Liver (tissue), 10 donors: ENCODE measurements at places on chromosomes 12 and 14.
A peak's percentile ranks its signal among the peaks of the same experiment; 100 is the strongest.

- DNase-seq: no peak
These were observed 111.2 kb downstream of the LRRIQ1 start for GRCh38 chr12:85147331-85147730.

DNA sequence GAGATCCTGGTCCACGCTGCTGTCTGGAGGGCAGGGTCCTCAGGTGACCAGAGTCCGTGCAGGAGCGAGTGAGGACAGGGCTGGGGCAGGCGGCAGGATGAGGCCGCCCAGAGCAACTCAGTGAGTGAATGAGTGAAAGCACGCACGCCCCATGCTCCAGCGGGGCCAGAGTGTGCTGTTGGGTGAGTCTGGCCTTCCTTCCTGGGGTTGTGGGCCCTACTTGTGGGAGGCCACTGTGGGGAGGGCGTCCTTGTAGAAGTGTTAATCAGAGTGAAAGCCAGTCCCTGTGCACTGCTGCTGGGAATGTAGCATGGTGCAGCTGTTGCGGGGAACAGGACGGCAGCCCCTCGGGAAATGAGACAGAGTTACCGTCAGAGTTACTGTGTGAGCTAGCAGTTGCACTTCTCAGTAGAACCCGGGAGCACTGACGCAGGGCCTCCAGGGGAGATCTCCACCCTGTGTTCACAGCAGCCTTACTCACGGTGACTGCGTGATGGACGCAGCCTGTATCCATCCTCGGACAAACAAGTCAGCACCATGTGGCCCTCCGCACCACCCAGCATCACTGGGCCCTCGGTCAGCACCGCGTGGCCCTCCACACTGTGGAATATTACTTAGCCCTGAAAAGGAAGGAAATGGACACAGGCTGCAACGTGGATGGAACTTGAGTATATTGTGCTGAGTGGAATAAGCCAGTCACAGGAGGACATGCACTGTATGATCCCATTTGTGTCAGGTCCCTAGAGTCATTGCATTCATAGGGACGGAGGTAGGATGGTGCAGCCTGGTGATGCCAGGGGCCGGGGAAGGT, 22.1 kb downstream of the PACS2 start:
- no peak for DNase-seq

DNA sequence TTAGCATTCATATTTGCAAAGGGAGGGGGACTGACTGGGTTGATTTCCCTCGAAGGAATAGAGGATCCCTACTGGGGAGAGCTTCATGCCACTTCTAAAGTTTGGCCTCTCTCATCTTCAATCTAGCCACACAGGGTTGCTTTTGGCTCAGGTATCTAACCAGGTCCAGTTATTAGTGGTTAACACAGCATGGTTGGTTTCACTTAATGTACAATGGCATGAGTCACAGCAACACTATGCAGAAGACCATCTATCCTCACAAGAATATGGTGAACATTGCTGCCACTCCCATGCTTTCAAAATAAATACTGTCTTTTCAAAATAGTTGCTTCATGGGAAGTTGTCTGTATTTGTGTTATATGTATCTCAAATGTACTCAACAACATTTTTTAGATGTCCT, 6.6 kb upstream of the RAB3IP start:
- no peak for DNase-seq

DNA sequence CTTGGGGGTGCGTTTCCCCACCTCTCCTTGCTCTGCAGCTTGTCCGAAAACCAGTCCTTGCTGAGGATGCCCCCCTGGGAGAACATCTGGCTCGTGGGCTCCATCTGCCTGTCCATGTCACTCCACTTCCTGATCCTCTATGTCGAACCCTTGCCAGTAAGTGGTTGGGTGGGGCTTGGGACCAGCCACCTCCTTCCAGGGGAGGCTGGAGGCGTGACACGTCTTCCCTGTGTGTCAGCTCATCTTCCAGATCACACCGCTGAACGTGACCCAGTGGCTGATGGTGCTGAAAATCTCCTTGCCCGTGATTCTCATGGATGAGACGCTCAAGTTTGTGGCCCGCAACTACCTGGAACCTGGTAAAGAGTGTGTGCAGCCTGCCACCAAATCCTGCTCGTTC, 57.5 kb downstream of the ANAPC7 start:
- DNase-seq: no peak

GRCh38 chr12:106427917-106428316, 70.4 kb downstream of the POLR3B start:
- no peak for DNase-seq

DNA sequence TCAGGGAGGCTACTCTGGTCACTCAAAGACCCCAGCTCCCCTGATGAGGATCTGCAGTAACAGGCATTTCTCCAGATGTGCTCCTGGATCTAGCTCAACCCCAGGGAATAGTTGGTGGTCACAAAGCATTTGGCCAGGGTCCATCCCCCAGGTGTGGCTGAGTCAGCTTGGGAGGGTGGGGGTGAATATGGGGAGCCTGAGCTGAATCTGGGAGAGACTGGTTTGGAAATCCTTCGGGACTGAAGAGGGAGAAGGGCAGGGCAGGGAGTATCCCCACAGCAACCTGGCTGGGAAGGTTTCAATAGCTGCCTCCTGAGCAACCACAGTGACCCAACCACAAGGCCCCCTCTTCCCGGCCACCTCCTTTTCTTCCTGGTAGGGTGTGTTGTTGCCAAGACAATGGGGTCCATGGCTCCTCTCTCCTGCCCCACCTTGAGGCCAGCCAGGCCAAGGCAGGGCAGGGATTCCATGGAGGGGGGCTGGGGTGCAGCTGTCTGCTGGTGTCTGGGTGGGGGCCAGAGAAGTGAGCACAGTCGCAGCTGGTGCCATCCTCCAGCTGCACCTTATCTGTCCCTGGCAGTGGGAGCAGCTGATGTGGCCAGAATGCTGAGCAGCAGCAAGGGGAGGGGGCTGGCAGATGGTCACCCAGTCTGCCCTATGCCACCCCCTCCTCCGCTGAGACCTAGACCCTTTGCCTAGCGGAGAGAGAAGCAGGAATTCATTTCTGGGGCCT, 5.5 kb downstream of the ASIC1 start:
- no peak for DNase-seq

GRCh38 chr12:131100031-131100674, 146.4 kb downstream of the ADGRD1 start:
- DNase-seq: no peak

DNA sequence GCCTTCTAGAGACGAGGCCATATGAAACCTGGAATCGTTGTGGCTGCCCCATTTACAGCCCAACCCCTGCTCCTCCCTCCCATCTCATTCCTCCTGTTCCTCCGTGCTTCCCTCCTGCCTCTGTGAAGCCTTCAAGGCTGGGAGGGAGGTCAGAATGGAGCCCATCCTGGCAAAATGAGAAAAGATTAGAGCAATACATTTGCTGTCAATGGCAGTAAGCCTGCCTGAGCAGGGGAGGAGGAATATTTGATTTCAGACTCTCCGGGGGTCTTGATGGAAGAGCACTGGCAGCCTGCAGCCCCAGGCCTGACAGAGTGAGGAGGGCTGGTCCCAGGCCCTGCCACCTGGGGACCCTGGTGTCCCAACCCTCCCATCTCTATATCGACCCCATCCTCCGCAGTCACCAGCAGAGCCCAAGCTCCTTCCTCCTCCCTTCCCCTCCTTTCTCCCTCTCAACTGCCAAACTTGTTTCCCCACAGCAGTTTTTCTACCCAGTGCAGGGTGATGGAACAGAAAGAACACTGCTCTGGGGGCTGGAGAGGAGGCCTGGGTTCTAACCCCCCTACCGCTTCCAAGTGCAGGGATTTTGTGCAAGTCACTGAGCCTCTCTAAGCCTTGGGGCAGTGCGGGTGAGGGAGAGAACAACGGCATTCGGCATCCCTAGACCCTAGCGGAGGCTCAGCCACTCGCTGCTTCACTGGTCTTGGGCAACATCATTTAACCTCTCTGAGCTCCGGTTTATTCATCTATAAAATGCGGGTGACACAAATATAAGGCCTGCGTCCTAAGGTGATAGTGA, 16.0 kb upstream of the RACGAP1 start:
- no peak for DNase-seq

DNA sequence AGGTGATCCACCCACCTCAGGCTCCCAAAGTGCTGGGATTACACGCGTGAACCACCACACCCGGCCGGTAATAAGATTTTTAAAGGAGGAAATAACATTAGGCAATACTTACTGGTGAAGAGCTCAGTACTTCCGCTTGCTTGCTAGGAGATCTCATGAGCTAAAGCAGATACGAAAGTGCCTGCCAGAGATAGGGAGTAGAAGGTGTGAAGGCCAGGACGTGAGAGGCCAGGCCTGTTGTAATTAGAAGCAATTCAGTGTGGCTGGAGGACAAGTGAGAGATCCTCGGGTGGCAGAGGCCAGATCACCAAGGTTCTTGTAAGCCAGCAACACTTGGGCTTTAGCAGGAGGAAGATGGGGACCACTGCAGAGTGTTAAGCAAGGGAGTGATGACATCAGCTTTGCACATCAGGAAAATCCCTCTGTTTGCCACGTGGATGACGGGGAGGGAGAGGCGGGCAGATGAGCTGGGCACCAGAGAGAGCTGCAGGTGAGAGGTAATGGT, 7.6 kb downstream of the TECPR2 start:
- no peak for DNase-seq

DNA sequence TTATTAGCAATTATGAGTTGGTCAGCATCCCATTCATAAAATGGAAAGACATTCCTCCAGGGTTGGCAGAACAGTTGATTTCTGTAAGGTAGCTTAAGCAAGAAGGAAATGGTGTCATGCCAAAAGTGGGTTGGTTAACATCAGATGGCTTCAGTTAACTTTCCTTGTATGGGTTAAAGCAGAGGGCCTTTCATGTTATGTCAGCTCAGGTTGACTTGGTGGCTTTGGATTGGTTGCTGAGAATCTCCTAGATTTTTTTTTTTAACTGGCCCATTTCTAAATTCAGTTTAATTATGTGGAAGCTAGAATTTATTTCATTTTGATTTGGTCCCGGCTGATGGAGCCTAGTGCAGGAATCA, 87.8 kb downstream of the BBS10 start:
- no peak for DNase-seq

- no peak for DNase-seq
These were observed 411.9 kb downstream of the TMEM121 start for GRCh38 chr14:105938055-105938863.

- DNase-seq: no peak
These were observed 169.6 kb downstream of the C12orf42 start for GRCh38 chr12:103326190-103326589.

GRCh38 chr14:51701951-51702350, 50.2 kb downstream of the FRMD6 start:
- DNase-seq: no peak

DNA sequence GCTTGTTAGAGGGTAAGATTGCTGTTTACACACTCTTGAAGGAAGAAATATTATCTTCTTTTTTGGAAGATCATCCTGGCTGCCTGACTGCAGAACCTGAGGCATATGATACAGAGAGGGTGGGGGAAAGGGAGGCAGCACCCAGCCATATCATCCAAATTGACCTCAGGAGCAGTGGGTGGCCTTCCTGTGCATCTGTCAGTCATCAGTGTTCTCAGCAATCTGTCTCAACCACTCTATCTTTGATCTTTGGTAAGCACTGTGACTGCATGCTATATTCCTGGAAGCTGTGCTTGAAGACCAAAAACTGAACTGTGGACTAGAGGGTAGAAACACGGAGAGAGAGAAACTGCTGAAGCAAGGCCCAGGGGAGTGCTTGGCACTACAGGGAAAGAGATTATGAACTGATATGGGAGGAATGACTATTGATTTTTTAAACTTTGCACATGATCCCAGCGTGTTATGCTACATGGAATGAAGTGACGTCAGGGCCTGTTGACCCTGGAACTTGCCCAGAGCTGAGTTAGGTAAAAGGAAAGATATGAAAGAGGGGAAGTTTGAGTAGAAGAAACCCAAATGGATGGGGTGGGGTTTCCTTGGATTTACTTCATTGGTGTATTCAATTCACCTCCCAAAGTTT, 171.5 kb downstream of the ASCL1 start:
- no peak for DNase-seq

- DNase-seq: no peak
These were observed 26.4 kb upstream of the GPR132 start for GRCh38 chr14:105091517-105092170.

DNA sequence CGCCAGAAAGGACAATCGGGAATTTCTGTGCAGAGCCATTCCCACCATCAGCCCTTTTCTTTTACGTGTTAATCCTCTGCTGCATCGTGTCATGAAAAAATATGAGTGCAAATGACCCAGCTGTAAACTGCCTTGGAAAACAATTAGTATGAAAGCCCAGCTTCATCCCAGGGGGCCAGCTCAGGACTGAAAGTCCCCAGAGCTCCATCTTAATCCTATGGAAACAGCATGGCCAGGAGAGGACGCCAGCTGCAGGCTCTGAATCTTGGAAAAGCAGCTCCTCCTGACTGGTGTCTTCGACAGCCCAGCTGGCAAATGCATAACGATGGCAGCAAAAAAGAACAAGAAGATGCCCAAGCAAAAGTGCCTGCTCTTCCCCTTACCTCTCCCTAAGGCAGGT, 191.5 kb downstream of the NTF3 start:
- no peak for DNase-seq

GRCh38 chr12:49019443-49020324, 1.1 kb upstream of the PRKAG1 start:
- no peak for DNase-seq

DNA sequence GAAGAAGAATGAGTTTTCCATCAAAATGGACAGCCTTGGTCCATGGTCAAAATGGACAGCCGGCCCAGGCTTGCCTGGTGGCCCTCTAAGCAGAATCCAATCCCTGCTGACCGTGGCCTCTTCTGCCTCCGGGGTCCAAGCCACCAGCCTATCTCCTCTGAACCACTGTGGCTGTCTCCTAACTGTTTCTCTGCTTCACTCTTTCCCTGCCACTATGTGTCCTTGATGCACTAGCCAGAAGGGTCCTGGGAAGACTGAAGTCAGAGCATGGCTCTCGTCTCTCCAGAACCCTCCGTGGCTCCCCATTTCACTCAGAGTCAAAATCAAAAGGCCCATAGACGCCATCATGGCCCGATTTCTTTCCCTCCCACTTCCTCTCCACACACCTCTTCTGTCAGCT, 8.5 kb upstream of the FZD10 start:
- no peak for DNase-seq

- no peak for DNase-seq
These were observed 29.0 kb upstream of the ELK3 start for GRCh38 chr12:96164951-96165811.

GRCh38 chr14:71244341-71244740, 337.1 kb downstream of the PCNX1 start:
- no peak for DNase-seq

GRCh38 chr12:110339184-110339952, 58.3 kb downstream of the ATP2A2 start:
- DNase-seq: no peak

DNA sequence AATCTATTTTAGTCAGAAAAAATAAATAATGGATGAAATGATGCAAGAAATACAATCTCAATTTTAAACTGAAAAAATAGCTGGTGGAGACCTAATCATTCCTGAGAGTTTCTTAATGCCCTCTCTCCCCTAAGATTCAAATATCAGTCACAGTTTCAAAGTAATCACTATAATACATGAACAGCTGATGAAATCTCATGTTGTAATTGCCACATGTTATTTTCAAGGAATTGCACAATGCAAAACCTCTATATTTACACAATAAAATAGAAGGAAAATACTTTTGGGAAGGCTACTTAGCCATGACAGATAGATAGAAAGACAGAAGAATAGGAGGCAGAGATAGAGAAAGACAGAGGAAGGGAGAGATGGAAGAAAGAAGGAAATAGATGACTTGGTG, 18.2 kb downstream of the IFNG-AS1 start:
- DNase-seq: no peak

- no peak for DNase-seq
These were observed 63.5 kb downstream of the LLPH start for GRCh38 chr12:66066929-66067523.

- peak; percentile 43 for DNase-seq
These were observed at the start of gene NID2 for GRCh38 chr14:52068615-52069306. Gene NID2 (minus strand): TSS chr14:52069059. CDS start chr14:52068994, 65 bp downstream.
